ENCODE measurements at places on chromosomes 4 and X.

- DNase-seq: no peak
Observed at GRCh38 chrX:20829665-20830491, 544.3 kb upstream of the CNKSR2 start.

GRCh38 chr4:35548921-35549320 lies 695.4 kb downstream of the ARAP2 start:
- no peak for DNase-seq

GRCh38 chrX:661154-661553 lies 30.6 kb downstream of the SHOX start:
- no peak for DNase-seq

DNA sequence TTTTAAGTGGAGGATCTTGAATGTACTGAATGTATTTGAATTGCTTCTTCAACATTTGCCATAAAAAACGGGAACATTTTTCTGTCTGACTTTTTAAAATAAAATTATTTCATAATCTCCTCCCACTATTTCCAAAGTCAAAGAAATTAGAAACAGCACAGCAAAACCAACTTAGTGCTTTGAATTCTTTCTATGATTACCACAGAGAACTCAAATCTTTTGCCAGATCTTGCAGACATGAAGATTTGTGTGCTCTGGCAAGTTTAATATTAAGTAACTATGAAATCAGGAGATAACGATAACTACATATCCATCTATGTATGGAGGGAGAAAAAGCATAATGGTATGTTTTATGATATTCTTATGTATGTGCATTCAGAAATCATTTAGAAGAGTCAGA lies 982.2 kb downstream of the PCDH7 start:
- no peak for DNase-seq

DNA sequence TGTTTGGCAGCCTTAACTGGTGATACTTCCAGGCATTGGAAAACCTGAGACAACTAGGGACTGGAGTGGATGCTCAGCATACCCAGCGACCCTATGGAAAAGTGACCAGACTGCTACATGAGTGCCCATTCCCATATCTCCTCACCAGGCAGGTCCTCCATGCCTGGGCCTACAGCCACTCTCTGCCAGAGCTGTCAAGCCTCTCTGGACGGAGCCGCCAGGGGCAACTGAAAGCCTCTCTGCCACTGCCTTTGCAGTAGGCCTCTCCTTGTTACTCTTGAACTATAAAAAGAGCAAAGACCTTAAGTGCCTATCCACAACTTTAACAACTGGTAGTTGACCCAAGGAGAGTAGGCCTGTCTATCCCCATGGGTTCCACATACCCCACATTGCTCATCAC lies 20.2 kb upstream of the FAAH2 start:
- DNase-seq: no peak

GRCh38 chr4:84221704-84222103 lies 277.4 kb downstream of the NKX6-1 start:
- DNase-seq: no peak

DNA sequence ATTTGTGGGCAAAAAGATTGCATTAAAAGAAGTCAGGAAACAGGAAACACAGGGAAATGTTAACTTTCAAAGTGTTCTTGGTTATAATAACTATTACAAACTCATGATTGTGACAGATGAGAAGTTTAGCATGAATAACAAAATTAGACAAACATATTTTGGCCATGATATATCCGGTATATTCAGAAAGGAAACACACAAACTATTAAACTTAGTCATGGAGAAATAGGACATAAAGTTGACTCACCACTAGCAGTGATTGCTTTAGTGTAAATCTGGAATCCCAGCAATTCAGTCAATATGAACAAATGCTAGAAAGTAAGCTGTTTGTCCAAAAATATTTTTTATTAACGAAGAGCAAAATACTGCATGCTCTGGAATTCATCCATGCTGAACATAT lies 1299.9 kb downstream of the C4orf33 start:
- no peak for DNase-seq

DNA sequence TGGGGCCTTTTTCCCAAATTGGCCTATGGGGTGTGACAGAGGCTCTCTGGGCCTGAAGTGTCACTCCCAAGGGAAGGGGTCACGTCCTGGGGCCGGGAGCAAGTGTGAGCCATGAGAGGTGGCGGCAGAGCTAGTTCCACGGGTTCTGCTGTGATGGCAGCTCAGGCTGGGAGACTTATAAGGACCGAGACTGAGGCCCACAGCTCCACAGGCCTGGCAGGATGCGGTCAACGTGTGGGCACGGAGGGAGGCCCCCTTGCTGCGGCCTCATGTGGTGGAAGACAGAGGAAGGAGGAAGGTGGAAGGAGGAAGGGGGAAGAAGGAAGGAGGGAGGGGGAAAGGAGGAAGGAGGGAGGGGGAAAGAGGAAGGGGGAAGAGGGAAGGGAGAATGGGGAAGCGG lies 7.2 kb upstream of the CPLX1 start:
- no peak for DNase-seq

- peak; percentile 48 for DNase-seq
Observed at GRCh38 chr4:87465739-87466366, 43.5 kb downstream of the NUDT9 start.

DNA sequence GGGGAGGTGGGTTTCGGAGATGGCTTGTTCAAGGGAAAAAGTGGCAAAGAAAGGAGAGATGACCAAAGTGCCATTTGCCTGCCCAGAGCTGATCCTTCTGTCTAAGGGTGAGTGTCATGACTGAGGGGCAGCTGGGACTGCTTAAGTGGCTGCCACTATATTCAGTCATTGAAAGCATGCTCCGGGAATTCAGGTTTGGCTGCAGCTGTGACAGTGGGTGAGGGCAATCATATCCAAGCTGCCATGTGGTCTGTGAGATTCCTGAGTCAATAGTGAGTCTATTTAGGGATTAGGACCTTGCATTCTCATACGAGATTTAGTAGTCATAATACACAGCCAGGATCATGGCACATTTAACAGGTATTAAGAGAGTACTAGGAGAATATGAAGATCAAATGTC lies 138.8 kb upstream of the BANK1 start:
- DNase-seq: no peak

- no peak for DNase-seq
Observed at GRCh38 chr4:163353054-163353453, 9.4 kb downstream of the NPY5R start.

GRCh38 chr4:113223001-113223400 lies 173.5 kb downstream of the ANK2 start:
- no peak for DNase-seq

DNA sequence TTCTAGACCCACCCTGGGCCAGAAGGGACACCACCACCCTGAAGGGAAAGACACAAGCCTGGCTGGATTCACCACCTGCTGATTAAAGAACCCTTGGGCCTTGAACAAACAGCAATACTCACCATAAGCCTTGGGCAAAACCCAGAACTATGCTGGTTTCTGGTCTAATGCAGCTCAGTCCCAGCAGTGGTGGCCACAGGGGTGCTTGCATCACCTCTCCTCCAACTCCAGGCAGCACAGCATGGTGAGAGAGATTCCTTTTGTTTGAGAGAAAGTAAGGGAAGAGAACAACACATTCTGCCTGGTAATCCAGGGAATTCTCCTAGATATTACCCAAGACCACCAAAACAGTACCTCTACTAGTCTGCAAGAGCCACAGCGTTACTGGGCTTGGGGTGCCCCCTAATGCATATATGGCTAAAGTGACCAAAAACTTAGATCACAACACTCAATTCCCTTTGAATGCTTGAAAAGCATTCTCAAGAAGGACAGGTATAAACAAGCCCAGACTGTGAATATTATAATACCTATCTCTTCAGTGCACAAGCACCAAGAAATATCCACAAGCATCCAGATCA lies 25.7 kb downstream of the RNF128 start:
- no peak for DNase-seq

DNA sequence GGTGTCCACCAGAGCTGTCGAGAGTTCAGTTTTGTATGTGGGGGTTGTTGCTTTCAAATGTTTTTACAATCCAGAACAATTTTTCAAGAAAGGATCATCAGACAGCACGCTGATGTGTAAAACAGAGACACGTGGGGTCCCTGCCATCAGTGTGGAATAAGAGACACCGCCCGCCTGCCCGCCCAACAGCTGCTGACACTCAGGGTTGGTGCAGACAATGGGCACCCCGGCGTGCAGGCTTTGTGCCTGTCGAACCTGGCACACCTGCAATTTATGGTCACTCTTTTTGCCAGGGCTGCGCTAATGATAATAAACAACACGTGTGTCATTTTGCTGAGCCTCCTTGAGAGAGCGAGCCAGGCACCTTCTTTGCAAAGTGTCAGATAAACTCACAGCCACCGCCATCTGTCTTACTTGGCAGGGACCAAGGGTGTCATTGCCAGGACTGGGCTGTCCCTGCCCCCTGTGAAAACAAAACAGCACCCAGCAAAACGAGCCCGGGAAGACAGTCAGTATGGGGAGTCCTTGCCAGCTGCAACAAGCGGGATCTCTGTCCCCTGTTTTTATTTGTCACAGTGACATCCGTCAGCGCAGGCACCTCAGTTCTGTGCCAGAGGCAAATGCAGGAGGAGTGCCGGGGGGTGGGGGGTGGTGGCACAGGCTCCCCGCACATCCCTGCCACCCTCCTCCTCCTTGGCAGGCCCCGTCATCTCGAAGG lies 69.1 kb downstream of the PSAPL1 start:
- DNase-seq: no peak

- DNase-seq: no peak
Observed at GRCh38 chr4:104381729-104382128, 113.0 kb downstream of the CXXC4 start.

GRCh38 chr4:84973856-84974255 lies 7.4 kb upstream of the WDFY3 start:
- DNase-seq: no peak

- DNase-seq: no peak
Observed at GRCh38 chrX:24148535-24149350, 786 bp upstream of the ZFX start.
